ENCODE measurements at places on chromosomes 1 and 21. TPM values are rescaled to one million over a fixed set of nuclear protein-coding genes. Genes with fewer than 3 reads are reported as not detected.

GRCh38 chr1:52955129-52955970, 28.3 kb downstream of the SCP2 start:
- DNase-seq: no peak

GRCh38 chr1:5727871-5728643, 264.2 kb downstream of the NPHP4 start:
- DNase-seq: peak; percentile 14

DNA sequence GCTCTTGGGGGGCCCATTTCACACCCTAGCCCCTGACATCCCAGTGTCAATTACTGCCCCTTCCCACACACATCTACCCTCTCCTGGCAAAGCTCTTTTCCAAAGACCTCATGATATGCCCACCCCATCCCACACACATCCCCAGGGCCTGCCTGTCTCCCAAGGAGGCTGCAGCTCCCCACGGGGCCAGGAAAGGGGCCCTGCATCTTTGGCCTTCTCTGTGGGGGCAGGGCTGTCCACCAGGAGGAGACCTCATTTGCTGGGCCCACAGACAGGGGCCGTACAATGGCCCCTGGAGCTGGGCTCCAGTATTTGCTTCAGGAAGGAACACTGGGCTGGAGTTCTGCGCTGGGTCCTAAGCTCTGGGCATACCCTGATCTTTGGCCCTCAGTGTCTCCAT, 65.6 kb upstream of the RUNX3 start:
- DNase-seq: no peak

- DNase-seq: peak; percentile 7
These were observed 15.6 kb upstream of the CHIA start for GRCh38 chr1:111275079-111275478.

DNA sequence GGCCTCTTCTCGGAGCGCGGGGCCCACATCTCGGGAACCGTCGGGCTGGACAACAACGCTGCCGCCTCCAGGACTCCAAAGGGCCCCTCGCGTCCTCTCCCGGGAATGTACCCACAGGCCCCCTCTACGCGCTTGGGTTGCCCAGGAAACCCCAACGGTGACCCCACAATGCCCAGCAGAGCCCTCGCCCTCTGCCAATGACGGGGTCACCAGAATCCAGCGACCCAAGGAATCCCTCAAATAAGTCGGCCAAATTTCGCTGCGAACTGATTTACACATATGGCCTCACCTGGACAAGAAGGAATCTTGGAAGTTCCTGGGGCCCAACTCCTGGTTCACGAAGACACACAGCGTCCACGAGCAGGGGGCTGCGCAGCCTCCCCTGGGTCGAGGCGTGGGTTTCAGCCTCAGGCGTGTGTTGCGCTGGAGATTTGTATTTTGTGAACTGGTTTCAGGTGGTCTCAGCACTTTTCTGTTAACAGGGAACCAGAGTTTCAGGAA, 78.1 kb downstream of the DESI2 start:
- DNase-seq: no peak

- no peak for DNase-seq
These were observed 48.2 kb downstream of the ARHGEF10L start for GRCh38 chr1:17587693-17588047.

GRCh38 chr1:44266400-44267344, 53.4 kb downstream of the DMAP1 start:
- DNase-seq: peak; percentile 42

DNA sequence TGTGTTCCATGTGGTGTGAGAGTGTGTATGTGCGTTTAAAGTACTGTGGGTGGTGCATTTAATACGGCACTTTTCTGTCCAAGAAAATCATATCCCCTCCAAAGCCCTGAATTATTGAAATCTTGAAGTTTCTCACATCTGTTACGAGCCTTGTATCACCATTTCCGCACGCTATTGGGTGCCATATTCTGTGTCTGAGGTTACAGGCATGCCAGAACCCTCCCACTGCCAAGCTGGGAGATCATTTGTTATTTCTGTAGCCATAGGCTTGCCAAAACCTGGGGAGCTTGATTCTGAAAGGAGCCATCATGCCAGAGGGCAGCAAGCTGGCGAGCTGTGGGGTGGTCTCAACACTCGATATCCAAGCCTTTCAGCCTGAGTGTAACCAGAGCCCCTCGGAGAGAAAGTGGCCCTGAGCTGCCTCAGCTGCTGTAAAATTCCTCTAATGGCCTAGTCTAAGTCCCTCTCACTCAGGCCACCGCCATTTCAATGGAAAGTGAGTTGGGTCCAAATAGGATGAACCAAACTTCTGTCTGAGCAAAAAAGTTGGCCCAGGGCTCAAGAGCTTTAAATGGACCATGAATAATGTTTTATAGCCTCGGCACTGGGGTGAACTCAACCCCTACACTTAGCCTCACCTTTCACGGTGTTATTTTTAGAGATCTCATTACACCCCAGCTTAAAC, 298.4 kb upstream of the DUSP10 start:
- no peak for DNase-seq

GRCh38 chr1:14732728-14733047, 134.2 kb downstream of the KAZN start:
- no peak for DNase-seq

The MPL gene
- total RNA-seq: not detected

The CFHR4 gene
- not detected for total RNA-seq

The CELA2A gene
- total RNA-seq: not detected

All from left colon (tissue), 2 donors.